ENCODE measurements at places on chromosomes 11 and 22. TPM values are rescaled to one million over a fixed set of nuclear protein-coding genes. Genes with fewer than 3 reads are reported as not detected.

- no peak for DNase-seq
Measured at GRCh38 chr11:2531987-2532703, 87.3 kb downstream of the KCNQ1 start.

GRCh38 chr11:72613977-72614376 lies 60.2 kb downstream of the PDE2A start:
- no peak for DNase-seq

GRCh38 chr11:12159351-12160099 lies 49.1 kb downstream of the MICAL2 start:
- peak; percentile 94 for DNase-seq

- no peak for DNase-seq
Measured at GRCh38 chr11:104442321-104442720, 278.4 kb upstream of the PDGFD start.

Gene EFCAB6
- 1.0 TPM for polyA plus RNA-seq

Data from fibroblast of lung (primary cell).